ENCODE measurements at places on chromosomes 2 and 18.

DNA sequence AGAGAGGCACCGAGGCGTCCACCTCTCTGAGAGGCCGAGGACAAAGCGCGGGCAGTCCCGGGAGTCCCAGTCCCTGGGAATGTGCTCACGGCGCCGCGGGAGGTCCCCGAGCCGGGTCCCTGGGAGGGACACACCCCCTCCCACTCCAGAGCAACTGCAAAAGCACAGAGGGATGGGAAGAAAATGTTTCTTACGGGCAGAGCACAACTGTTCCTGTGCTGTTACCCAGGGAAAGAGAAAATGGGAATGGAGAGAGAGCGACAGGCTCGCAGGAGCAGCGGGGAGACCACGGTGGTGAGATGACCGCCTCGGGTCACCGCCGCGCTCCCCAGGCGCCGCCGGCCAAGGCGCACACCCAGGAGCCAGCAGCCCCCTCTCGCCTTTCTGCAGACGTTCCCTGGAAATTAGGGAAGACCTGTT is 1.2 kb upstream of the BCL11A start:
- DNase-seq, result no peak

DNA sequence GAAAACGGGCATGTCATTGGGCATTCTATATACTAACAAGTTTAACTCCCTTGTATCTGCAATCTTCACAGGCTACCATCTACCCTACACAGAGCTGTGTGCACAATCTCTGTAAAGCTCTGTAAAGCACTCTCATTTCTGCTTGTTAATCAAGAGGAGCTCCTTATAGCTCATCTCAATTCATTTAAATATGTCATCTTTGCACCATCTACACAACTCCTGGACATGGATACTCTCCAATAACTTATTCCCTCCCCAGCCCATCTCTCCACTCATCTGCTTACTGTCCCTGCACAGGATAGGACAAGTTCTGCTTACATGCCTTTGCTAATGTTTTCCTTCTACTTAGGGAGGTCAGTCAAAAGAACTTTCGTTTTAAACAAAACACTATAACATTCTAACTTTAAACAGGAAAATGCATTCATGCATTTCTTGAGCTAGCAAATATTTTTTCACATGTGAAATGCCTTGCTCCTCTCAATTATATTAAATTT is 61.4 kb downstream of the DPP4 start:
- no peak for DNase-seq

DNA sequence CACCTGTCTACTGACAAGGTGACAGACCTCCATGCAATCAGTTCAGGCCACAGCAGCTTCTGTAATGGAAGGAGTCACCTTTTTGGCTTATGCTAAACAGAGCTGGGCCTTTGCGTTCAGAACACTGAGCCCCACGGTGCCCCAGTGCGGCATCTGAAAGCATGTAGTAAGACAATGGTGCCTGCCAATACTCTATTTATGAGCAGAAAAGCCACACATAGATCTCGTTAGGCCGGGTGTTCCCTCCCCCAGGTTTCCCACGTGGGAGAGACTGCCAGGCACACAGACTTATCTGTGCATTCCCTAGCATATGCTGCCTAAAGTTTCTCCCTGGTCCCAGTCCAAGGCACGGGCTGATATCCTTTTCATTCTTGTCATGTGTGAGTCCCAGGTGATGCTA is 150.9 kb downstream of the ACTR3 start:
- no peak for DNase-seq

DNA sequence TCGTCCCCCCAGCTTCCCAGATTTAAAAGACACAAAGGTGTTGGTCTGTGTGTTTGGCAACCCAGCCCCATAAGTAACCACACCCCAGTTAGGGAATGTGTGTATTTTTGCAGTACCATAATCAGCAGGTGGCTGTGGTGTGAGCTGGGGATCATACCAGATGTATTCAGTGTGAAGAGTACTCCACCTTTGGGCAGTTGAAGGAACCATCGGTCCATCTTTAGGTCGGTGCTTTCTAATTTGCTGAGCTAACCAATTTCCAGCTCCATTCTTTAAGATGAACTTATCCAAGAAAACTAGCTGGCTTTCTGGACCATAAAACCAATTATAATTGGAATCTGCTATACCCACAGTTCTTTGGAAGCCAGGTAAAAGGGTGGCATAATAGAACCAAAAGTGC is 3.2 kb downstream of the DSEL start:
- no peak for DNase-seq

- no peak for DNase-seq
Measured at GRCh38 chr2:112879491-112880041, 31.4 kb upstream of the IL37 start.

DNA sequence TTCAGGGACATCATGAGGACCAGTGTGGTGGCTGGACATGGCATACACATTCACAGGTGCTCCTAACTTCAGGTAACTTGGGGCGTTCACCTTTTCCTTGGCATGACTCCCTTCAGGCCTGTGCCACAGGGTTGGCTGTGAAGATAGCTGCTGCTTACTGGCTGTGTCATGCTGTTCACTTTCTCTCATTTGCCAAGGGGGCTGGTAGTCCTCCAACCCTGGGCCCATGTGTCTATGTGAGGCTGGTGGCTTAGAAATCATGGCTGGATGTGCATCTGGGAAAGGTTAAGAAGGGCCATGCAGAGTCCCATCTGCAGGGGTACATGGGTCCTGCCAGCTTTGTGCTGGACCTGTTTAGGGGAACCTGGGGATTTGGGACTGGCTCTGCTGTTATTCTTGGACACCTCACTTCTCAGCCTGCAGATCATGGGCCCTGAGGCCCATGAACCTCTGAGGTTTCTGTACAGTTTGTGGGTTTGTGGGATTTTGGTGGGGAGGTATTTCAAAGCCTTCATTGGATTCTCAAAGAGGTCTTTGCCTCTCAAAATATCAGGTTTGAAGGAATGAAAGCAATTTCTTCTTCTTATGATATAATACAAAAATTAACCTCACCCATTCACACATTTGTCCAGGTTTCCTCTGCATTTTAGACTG is 62.9 kb downstream of the FHOD3 start:
- DNase-seq, result no peak

DNA sequence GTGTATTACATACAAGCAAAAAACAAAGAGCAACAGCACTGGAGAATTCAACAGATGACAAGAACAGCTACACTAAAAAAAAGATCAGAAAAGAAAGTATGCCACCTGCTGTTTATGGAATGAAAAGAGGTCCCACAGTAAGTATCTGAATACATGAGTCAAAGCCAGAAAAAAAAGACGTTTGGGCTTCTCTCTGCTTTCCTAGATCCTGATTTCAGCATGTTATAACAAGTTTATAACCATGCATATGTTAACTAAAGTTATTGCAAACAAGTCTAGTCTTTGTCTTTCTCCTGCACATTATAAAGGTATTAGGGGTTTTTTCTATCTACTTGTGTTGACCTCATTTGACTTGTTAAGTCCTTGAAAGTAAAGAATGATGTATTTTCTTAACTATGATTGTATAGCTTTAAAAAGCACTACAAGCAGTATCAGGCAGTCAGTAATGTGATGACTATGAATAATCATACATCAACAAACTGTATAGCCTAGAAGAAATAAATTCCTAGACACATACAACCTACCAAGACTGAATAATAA is 108.5 kb upstream of the COL5A2 start:
- peak; percentile 28 for DNase-seq

DNA sequence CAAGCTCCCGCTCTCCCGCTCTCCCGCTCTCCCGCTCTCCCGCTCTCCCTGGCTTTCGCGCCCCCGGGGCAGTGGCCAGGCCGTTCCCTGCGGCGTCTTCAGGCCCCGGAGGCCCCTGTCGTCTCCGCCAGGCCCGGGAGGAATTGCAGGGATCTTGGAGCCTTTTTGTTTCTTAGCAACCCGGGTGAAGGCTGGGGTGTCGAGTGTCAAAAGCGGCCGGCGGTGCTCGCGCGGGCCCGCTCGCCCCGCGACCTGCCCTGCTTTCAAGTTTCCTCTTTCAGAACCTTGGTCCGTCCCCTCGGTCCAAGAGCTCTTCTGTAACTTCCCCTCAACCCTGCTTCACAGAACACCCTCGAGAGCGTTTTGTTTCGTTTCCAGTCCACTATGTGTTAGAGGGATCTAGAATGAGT is 1.4 kb downstream of the RNF138 start:
- DNase-seq, result peak; percentile 60

GRCh38 chr18:5490753-5491480 is 52.9 kb downstream of the EPB41L3 start:
- DNase-seq, result no peak

GRCh38 chr18:26579941-26580618 is 31.7 kb upstream of the KCTD1 start:
- DNase-seq, result no peak

DNA sequence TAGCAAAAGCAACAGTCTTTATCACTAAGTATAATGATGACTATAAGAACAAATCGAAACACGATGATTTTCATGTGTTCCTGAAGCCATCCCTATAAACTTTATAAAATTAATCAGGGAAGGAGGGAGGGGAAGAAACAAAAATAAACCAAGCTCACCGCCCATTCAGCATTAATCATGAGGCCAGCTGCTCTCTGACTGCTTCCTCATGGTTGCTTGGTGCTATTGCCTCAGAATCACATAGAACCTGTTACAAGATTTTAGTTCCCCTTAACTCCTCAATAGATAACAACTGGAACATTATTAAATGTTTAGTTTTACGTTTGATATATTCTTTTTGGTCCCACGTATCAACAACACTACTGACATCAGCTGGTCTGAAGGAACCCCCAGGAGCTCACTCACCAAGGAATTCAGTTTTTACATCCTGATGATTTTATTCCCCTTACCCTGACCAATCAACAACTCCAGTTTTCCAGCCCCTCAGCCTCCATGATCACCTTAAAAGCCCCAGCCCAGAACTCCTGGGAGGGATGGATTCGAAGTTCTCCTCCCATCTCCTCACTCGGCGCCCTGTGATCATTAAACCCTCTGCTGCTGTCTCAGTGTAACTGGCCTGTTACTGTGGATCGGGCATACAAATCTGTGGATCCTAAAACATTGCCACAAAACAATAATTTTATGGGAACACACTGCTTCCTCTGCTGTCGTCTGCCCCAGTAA is 10.6 kb upstream of the HNRNPLL start:
- no peak for DNase-seq

- DNase-seq, result no peak
Measured at GRCh38 chr2:32863803-32864202, 83.0 kb upstream of the LTBP1 start.

All from K562 (cell line).